ENCODE measurements at places on chromosomes 16 and 17.

DNA sequence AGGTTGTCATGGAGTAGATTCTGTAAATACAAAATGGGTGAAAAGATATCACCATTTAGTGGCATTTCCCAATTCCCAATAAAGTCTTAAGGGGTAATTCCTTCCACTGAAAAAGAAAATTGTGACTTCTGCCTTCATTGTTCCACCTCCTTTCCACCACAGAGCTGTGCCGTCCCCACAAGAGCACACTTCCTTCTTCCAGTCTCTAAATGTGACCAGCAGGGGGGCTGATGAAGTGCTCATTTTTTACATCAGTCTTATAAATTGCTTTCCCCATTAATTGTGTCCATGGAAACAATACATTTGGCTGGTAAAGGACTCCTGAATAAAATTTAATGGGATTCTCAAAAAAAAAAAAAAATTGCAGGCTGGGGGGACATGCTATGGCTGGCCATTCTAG lies 260.8 kb upstream of the PSMD7 start:
- H3K36me3 ChIP-seq = no peaks in the 10 kb centered on the region
- H3K4me3 ChIP-seq = no peak overlapping the region
- DNase-seq = no peak
- H3K27ac ChIP-seq = no peak overlapping the region
- no peaks in the 10 kb centered on the region for H3K4me1 ChIP-seq
- peaks cover 3% of the 10 kb centered on the region for H3K27me3 ChIP-seq

- peaks cover 6% of the 10 kb centered on the region for H3K4me1 ChIP-seq
- H3K27ac ChIP-seq = no peak overlapping the region
- H3K27me3 ChIP-seq = no peaks in the 10 kb centered on the region
- DNase-seq = no peak
Observed at GRCh38 chr17:76696763-76697701, 13.7 kb downstream of the MXRA7 start.

GRCh38 chr17:28810437-28810836 lies 32.2 kb downstream of the FAM222B start:
- peaks cover 57% of the 10 kb centered on the region for H3K4me1 ChIP-seq
- peak overlapping the region; percentile 96 for H3K27ac ChIP-seq
- peaks cover 41% of the 10 kb centered on the region for H3K36me3 ChIP-seq

DNA sequence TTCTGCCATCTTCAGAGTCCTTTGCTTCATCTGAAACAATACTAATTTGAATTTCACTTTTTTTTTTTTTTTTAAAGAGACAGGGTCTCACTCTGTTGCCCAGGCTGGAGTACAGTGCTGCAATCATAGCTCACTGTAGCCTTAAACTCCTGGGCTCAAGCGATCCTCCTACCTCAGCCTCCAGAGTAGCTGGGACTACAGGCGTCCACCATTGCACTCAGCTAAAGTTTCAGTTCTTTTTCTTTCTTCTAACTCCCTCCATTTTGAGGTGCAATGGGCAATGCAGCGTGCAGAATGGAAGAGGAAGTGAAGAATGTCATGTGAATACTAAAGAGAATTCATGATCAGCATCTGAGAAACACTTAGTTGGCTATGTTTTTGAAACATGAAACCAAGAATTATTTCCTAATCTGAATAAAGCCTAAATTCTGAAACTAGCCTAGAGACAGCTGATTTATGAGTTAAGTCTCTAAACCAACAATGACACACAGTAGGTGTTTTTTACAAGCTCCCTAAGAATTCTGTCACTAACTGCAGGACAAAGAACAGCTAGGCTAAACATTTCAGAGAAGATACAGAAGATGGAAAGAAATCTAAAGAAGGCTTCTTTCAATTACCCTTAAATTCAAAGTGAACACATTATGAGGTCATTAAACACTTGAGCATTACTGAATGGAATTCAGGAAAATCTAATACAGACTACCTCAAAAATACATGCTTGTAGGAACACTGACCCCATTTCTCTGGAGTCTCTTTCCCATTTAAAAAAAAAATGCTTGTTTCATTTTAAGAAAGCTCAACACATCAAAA lies 21.0 kb downstream of the SNN start:
- DNase-seq = no peak
- no peaks in the 10 kb centered on the region for H3K27me3 ChIP-seq
- peaks cover 26% of the 10 kb centered on the region for H3K4me1 ChIP-seq
- H3K4me3 ChIP-seq = no peak overlapping the region
- H3K36me3 ChIP-seq = peaks cover 94% of the 10 kb centered on the region

DNA sequence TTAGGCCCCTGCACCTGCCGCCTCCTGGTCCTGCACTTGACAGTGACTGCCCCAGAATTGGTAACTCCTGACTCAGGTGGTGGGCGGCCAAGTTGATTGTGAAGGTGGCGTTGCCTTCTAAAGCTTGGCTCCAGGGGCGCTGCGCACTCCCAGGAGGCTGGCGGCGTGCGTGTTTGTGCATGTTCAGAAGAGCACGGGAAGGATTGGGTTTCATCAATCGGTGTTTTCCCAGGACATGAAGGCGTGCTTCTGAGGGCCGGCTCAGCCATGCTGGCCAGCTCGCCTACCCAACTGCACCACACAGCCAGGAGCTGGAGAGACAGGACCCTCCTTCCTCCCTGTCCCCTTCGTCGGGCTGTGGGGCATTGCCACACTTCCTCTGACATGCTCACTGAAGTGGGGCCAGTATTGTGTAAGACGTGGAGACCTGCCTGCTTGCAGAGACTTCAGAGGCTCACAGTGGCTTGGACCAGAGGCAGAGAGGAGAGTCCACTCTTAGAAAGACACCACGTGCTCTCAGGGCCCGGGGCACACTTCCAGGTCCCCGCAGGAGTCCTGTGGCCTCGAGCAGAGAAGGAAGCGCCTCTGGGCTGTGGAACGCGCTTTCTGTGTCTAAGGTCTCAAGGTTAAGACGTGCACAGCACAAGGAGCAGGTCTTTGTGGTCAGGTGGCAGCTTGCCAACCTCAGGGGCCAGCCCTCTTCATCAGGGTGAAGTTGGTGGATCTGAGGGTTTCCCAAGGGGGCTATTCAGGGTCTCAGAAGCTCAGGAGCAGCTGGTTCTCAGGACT lies 2.8 kb downstream of the RAB40C start:
- H3K27me3 ChIP-seq = no peaks in the 10 kb centered on the region
- peaks cover 33% of the 10 kb centered on the region for H3K36me3 ChIP-seq
- no peak overlapping the region for H3K27ac ChIP-seq

DNA sequence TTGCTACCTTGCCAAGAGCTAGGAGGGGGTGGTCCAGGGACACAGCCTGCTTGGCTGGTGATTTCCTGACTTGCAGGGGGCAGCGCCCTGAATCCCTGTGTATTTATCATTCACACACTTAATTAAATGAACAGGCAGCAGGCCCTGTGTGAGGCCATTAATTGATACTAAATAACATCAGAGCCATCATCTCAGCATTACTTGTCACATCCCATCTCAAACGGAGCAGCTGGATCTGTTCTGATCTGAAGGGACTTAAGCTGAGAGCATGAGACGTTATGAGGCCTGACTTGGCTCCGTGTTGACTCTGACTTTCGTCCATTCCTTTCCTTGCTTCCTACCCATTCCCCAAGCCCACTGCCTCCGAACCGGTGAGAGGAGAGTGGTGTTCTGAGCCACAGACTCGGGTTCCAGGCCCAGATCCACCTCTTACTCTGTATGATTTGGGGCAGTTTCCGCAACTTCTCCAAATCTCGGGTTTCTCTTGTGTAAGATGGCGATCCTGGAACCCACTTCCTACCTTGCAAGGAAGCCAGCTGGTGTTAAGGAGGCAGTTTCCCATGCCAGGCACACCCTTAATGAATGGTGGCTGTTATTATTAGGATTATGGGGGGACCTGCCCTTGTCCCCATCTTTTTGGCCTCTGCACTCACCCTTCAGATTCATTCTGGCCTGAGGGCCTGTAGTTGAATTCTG lies 33.8 kb downstream of the CACNA1G start:
- no peak overlapping the region for H3K4me3 ChIP-seq
- H3K36me3 ChIP-seq = no peaks in the 10 kb centered on the region
- no peak for DNase-seq

- DNase-seq = no peak
- H3K4me1 ChIP-seq = no peaks in the 10 kb centered on the region
- H3K27me3 ChIP-seq = peaks cover 7% of the 10 kb centered on the region
- H3K4me3 ChIP-seq = no peak overlapping the region
- no peak overlapping the region for H3K27ac ChIP-seq
Observed at GRCh38 chr17:33438578-33438977, 145.5 kb upstream of the ASIC2 start.

- H3K36me3 ChIP-seq = no peaks in the 10 kb centered on the region
- no peaks in the 10 kb centered on the region for H3K27me3 ChIP-seq
- H3K4me1 ChIP-seq = no peaks in the 10 kb centered on the region
- DNase-seq = no peak
- H3K4me3 ChIP-seq = no peak overlapping the region
Observed at GRCh38 chr16:7843261-7843660, 510.6 kb downstream of the RBFOX1 start.

DNA sequence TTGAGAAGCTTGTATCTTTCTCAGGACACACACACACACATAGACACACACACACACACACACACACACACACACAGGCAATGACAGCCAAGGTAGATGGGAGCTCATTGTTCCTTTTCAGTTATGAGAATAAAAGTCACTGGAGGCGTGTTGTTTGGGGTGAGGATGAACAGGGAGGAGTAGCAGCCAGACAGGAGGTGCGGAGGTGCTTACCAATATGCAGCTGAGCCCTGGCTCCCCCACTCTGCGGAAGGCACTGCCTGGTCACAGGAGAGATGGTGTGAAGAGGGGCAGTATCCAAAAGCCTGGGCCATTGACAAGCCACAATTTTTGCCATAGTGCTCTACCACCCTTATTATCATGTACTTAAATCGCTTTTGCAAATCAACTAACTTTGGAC lies 77.4 kb downstream of the CBLN1 start:
- no peak overlapping the region for H3K4me3 ChIP-seq
- H3K4me1 ChIP-seq = no peaks in the 10 kb centered on the region
- no peaks in the 10 kb centered on the region for H3K36me3 ChIP-seq
- no peak for DNase-seq
- H3K27me3 ChIP-seq = peaks cover 3% of the 10 kb centered on the region
- no peak overlapping the region for H3K27ac ChIP-seq

GRCh38 chr16:65697065-65697464 lies 575.2 kb upstream of the CDH11 start:
- no peaks in the 10 kb centered on the region for H3K36me3 ChIP-seq
- H3K4me1 ChIP-seq = no peaks in the 10 kb centered on the region
- no peak overlapping the region for H3K4me3 ChIP-seq
- DNase-seq = no peak
- no peak overlapping the region for H3K27ac ChIP-seq

DNA sequence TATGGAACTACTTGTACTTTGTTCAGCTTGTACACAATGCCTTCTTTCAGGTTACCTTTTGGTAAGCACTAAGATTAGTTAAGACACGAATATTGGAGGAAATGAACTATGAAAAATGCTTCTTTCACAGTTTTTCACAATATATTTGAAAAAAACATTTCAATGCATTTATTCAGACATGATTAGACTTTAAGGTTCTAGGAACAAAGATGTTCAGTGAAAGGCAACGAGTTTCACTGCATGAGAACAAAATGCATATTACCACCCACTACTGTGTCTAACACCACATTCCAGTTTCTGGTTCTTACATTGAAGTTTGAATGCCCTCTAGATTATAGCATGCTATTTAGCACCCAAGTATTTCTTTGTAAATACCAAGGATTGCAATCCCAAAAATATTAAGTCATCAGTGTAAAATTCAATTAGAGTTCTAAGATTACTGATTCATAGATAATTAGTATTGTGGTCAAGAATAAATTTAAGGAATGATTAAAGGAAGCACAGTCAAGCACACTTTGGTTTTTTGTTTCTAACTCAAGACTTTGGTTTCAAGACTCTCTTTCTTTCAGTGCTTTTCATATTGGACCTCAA lies 261.7 kb downstream of the CEP112 start:
- no peaks in the 10 kb centered on the region for H3K4me1 ChIP-seq
- DNase-seq = no peak
- H3K36me3 ChIP-seq = no peaks in the 10 kb centered on the region
- H3K27me3 ChIP-seq = peaks cover 6% of the 10 kb centered on the region
- H3K4me3 ChIP-seq = no peak overlapping the region

- no peak overlapping the region for H3K27ac ChIP-seq
- peaks cover 34% of the 10 kb centered on the region for H3K27me3 ChIP-seq
- no peak overlapping the region for H3K4me3 ChIP-seq
- H3K36me3 ChIP-seq = no peaks in the 10 kb centered on the region
Observed at GRCh38 chr16:58377932-58378331, 14.3 kb upstream of the GINS3 start.

DNA sequence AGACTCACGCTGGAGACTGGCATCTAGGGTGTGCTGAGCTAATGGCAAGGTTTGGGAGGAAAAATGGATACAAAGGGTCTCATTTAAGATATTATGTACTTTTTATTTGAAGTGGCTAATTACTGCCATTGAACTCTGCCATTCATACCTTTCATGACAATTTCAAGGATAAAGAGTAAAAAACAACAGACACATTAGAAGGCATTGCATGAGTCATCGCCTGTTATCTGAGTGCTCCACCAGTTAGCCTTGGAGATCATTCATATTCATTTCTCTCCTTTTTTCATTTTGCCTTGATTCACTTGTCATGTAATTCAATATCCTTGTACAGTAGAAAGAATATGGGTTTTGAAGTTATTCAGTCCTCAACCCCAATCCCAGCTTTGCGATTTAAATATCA lies 109.5 kb downstream of the CDH8 start:
- DNase-seq = no peak
- no peaks in the 10 kb centered on the region for H3K4me1 ChIP-seq
- H3K36me3 ChIP-seq = no peaks in the 10 kb centered on the region
- H3K4me3 ChIP-seq = no peak overlapping the region
- no peaks in the 10 kb centered on the region for H3K27me3 ChIP-seq

DNA sequence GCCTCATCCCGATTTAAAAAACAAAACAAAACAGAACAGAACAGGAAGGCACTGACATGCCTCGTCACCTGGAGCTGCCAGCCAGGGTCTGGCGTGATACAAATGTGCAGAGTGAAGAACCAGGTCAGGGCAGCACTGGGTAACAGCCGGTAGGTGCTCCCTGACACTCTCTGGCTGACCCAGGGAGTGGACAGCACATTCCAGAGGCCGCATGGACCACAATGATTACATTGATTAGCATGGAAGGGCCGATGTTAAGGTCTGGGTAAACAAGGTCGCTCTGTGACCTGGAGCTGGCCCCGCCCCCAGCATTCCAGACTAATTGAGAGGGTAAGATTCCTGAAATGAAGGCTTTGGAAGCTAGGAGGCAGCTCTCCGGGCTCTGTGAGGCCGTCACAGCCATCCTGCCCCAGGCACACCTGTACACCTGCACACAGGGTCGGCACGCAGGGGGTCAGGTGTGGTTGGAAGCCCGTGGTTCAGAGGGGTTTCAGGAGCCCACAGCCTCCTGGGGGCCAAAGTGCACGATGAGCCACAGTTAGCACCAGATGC lies 21.4 kb downstream of the PIEZO1 start:
- no peak for DNase-seq
- H3K4me1 ChIP-seq = peaks cover 45% of the 10 kb centered on the region
- H3K27ac ChIP-seq = no peak overlapping the region
- H3K27me3 ChIP-seq = no peaks in the 10 kb centered on the region
- no peak overlapping the region for H3K4me3 ChIP-seq

DNA sequence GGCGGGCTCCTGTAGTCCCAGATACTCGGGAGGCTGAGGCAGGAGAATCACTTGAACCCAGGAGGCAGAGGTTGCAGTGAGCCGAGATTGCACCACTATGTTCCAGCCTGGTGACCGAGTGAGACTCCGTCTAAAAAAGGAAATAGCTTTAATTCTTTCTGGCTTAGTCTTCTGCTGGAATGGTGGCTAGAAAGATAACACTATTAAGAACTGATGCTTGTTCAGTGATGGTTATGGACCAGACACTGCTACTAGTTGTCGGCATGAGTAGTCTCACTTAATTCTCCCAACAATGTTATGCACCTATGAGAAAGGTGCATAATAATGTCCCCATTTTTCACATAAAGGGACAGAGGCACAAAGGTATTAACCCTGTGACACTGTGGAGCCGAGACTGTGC lies 188.7 kb downstream of the HS3ST3A1 start:
- H3K27ac ChIP-seq = no peak overlapping the region
- no peaks in the 10 kb centered on the region for H3K36me3 ChIP-seq
- no peak overlapping the region for H3K4me3 ChIP-seq
- H3K27me3 ChIP-seq = peaks cover 31% of the 10 kb centered on the region

Data from activated T-cell treated with anti-CD3 and anti-CD28 coated beads, Interleukin-2, amount 50 U/mL, for 24 hours (primary cell).